ENCODE measurements at places on chromosomes 6 and 20.

DNA sequence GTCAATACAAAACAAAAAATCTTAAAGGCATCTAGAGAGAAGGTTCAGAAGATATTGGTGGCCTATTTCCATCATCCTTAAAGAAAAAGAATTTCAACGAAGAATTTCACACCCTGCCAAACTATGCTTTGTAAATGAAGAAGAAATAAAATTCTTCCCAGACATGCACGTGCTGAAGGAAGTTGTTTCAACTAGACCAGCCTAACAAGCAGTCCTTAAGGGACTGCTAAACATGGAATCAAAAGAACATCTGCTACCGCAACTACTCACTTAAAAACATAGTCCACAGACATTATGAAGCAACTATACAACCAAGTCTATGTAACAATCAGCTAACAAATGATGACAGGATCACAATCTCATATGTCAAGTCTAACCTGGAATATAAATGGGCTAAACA, 584.9 kb upstream of the PTCHD4 start:
- no peak for DNase-seq

GRCh38 chr6:134175532-134176263, 123.3 kb upstream of the SLC2A12 start:
- peak; percentile 63 for DNase-seq

DNA sequence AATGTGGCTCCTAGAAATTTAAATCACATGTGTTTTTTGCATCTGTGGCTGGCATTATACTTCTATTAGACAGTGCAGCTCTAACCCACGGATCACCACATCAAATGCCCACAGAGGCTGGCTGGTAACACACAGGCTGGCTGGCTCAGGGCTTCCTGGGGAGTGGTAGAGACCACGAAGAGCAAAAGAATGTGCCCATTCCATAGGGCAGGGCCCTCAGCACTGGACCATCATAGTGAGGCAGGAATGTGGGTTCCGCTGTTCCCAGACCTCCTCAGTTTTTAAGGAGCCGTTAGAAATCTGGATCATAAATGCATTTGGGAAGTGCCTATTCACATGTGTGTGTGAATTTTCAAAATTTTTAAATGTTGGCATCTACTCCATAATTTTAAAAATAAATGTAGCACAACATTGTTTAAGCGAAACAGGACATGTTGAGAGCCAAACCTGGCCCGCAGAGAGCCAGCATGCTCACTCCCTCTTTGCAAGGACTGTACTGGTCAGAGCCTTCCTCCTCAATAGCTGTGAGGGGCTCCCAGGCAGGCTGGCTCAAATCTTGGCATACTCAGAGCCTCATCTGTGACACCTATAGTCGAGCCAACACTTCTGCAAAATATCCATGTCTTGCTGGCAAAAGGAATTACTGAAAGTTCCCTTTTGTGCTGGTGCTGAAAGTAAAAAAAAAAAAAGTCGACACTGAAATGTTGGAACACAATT, 190.5 kb downstream of the FNDC1 start:
- DNase-seq: no peak

DNA sequence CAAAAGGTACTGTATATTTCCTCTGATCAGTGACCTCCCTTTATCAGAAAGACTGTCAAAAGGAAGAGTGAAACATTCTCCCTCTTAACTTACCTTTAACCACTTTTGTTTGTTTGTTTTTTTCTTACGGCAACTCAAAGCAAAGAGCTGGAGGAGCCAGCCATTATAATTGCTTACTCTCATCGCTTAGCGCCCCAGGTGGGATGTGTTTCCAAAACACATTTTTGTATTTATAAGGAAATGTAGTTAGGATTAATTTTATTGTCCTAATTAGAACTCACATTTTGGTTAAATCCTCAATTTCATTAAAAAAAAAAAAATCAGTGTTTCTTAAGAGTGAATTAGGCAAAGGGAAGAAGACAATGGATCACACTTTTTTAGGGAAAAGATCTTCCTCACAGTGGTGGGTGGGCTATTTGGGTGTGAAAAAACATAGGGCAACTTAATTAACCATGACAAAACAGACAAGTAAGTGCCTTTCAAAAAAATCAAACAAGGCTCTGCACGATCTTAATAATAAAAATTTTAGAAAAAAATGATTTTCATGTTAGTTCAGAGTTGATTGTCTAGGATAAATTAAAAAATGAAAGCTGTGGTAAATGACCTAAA, 1.2 kb upstream of the PHACTR2 start:
- DNase-seq: no peak

DNA sequence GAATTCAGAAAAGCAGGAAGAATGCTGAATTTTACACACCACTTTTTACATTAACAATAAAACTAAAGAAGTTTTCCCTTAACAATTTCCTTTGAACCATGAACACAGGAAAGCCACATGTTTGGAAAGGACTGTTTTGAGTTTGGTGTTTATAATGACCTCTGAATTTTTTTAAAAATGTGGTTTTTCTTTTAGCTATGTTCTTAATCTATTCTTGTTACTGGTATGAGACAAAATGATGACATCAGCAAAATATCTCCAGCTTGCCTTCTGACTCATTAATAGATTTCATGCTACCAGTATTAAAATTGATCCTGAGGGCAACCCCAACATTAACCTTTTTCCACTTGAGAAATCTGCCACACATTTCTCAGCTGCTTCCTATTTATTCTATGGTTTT, 217.5 kb upstream of the THEMIS start:
- DNase-seq: no peak

All from activated naive CD4-positive, alpha-beta T cell treated with anti-CD3 and anti-CD28 coated beads, Interleukin-2, amount 10 ng/mL, durations not matched to agents 7 days and 5 days (primary cell).